ENCODE measurements at places on chromosomes 7 and 10.
A peak's percentile ranks its signal among the peaks of the same experiment; 100 is the strongest.

DNA sequence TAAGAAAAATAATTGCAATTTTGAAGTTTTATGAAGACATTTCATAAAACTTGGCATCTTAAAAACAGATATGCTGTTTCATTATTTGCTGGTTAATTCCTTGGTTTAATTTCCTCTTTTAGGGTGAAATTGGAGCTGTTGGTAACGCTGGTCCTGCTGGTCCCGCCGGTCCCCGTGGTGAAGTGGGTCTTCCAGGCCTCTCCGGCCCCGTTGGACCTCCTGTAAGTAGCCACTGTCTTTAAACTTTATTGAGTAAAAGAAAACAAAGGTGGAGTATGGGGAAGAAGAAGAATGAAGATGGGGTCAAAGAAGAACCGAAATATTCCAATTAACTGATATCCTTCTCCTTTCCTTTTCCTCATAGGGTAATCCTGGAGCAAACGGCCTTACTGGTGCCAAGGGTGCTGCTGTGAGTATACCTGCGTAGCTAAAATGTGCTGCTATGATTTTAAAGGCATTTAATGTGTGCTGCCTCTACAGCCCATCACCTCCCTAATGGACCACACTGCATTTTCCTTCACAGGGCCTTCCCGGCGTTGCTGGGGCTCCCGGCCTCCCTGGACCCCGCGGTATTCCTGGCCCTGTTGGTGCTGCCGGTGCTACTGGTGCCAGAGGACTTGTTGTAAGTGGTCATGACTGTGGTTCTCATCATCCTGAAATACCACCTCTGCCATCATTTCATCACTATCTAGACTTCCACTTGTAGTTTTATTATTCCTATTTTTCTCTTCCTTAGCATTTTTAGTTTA, 14.7 kb downstream of the COL1A2 start:
- no peak for DNase-seq

DNA sequence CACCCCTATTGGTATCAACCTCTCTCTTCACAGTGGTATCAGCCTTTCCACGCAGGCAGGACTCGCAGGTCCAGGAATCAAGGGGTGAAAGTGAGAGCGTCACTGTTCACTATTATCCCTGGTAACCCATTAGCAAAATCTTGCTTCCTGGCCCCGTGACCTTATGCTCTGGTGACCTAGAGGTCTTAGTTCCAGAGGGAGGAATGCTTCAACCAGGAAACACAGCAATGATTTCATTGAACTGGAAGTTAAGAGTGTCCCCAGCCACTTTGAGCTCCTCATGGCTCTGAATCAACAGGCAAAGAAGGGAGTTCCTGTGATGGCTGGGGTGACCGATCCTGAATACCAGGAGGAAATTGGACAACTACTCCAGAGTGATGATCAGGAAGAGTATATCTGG, 90.6 kb downstream of the CUL2 start:
- no peak for DNase-seq

DNA sequence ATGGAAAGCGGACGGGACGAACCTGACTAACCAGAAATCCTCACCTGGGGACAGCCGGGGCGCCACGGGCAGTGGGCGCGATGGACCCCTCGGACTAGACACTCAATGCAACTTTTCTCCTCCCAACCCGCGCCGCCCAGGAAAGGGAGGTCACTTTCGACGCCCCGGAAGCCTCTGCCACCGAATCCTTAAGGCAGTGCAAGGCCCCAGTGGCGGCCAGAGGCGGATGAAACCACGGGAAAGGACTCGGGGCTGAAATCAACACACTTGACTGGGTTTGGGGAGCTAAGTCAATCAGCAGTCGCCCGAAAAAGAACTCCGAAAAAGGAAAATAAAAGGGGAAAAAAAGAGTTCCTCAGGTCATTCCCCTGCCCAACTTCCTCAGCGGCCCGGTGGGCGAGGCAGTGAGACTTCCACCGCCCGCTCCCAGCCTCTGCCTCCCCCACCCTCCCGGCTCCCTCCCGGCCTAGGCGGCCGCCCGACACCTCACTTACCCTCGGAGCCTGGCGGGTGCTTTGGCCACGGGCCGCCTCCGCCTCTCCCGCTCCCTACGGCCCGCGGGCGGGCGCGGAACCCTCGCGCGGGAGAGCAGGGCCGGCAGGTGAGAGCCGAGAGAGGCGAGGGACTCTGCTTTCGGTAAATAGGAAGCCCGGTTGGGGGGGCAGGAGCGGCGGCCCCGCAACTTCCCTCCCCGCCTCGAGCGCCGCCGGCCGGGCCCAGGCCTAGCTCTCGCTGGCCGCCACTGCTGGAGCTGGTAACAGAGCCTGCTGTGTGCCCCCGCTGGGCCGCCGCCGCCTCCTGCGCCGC, 518 bp downstream of the WAPL start:
- DNase-seq: peak; percentile 26

GRCh38 chr7:573269-573932, 53.8 kb upstream of the PDGFA start:
- no peak for DNase-seq

DNA sequence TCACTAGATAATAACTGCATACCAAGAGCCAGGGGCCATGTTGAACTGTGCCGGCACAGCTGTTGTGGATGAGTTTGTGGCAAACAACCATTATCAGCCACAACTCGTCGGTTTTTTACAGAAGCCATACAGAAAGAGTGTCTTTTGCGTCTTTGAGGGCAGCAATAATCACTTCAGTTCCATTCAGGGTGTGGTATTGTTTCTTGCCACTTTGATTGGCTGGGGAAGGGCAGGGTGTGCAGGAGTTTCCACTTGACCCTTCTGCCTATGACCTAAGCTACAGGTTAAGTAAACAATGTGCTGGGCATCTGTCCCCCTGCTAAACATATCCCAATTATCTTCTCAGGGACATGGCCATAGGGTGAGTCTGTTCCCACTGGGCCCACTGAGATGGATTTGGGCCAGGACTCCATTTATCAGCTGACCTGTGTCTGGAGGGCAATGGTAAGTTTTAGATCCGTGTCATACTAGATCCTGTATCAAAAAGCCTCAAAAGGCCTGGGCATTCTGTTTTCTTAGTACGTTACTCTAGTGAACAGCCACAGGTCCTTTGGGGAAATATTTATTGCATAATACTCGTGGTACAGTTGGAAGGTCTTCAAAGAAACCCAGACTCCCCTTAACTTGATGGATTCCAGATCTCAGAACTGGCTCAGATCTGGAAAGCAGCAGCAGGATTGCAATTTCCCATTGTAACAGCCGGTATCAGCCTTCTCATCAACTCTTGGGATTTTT, 15.9 kb downstream of the ZNF3 start:
- DNase-seq: no peak

GRCh38 chr10:34716234-34716633, 98.9 kb downstream of the PARD3 start:
- no peak for DNase-seq

- DNase-seq: no peak
These were observed 90.9 kb upstream of the PIP4K2A start for GRCh38 chr10:22805304-22805703.

DNA sequence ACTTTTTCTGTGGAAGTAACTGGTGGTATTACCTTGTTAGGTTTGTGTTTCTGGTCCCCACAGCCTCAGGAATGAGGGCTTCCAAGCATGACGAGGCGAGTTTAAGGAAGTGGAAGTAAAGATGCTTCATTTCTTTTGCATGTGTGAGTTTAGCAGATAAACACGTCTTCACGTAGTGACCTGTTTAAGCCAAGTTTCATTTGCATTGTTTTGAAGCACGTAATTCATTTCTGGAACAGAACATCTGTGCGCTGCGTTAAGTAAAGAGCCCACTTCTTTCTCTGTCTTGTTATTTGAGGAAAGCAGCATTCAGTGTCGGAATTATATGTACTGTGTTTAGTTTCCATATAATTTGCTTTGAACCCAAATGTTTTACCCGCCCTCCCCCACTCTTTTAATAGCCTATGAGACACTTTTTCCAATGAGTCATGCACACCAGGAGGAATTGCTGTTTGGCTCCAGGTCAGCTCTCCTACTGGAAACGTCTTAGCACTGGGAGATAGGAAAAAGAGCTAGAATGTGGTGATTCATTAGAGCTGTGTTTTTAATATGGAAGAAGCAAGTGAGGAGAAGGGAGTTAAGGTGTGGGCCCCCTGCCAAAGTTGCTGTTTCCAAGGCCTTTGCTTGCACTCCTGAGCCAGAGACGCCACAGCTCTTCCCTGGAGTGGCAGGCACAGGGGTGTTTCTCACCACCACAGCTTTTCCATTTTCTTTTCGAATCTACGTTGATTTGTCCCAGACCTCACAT, 36.7 kb downstream of the BTBD16 start:
- DNase-seq: no peak

DNA sequence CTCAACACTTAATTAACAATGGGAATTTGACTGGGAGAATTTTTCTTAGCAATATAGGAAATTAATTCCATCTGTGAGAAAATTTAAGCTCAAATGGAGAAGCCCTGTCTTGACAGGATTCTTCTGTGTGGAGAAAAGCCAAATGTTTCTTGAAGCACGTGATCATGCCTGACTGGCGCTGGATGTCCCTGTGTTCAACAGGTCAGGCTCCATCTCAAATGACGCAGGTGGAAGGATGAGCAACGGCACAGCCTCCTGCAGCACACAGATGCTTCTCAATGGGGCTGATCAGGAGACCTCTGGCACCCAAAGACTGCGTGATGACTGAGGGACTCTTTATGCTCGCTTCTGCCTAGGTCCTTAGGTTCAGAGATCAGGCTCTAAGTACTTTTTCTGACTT, 143.8 kb downstream of the RSU1 start:
- no peak for DNase-seq

DNA sequence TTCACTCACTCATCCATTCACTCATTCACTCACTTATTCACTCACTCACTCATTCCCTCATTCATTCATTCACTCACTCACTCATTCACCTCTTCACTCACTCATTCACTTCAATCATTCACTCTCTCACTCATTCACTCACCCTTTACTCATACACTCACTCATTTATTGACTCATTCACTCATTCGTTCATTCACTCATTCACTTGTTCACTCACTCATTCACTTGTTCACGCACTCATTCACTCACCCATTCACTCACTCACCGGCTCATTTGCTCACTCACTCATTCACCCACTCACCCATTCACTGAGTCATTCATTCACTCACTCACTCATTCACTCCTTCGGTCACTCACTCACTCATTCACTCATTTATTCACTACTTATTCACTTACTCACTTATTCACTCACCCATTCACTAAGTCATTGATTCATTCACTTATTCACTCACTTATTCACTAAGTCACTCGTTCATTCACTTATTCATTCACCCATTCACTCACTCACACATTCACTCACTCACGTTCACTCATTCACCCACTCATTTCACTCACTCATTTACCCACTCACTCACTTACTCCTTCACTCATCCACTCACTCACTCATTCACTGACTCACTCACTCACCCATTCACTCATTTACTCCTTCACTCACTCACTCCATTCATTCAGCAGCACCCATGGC, 4.7 kb upstream of the PFKP start:
- no peak for DNase-seq

DNA sequence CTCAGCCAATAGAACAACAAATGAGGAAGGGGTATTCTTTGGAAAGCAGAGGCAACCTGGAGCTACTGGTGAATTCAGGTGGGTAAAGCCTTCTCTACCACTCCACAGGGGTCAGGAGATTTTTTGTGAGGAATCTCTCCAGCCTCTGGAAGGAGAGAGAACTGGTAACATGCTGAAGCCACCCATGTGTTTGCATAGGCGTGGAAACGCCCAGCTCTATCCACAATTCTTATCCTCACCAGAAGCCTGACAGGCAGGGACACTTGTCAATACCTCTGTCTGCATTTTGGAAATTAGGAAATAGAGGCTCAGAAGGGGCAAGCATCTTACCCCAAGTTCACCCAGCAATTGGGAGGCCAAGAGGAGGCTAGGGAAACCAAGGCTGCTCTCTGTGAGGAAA, 133.7 kb downstream of the FGFR2 start:
- DNase-seq: no peak

GRCh38 chr7:28921822-28922221, 36.3 kb downstream of the TRIL start:
- DNase-seq: peak; percentile 14

DNA sequence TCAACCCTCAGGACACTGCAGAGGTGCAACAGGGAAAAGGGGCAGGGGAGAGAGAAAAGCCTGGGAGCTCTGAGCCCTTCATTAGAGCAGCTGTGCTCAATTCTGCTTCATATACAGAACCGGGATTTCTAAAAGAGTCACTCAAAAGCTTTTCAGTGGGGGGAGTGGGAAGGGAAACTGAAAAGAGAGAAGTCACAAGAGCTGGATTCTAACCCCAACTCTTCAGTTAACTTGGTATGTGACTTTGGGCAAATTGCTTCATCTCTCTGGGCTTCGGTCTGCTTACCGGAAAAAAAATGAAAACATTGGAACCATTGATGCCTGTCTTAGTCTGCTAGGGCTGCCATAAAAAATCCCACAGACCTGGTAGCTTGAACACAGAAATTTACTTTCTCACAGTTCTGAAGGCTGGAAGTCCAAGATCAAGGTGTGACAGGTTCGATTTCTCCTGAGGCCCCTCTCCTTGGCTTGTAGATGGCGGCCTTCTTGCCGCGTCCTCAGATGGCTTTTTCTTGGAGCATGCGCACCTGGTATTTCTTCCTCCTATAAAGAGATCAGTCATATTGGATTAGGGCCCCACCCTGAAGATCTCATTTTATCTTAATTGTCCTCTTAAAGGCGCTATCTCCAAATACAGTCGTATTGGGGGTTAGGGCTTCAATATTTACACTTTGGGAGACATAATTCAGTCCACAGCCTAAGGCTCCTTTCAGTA, 118.3 kb upstream of the KMT2E start:
- DNase-seq: no peak

DNA sequence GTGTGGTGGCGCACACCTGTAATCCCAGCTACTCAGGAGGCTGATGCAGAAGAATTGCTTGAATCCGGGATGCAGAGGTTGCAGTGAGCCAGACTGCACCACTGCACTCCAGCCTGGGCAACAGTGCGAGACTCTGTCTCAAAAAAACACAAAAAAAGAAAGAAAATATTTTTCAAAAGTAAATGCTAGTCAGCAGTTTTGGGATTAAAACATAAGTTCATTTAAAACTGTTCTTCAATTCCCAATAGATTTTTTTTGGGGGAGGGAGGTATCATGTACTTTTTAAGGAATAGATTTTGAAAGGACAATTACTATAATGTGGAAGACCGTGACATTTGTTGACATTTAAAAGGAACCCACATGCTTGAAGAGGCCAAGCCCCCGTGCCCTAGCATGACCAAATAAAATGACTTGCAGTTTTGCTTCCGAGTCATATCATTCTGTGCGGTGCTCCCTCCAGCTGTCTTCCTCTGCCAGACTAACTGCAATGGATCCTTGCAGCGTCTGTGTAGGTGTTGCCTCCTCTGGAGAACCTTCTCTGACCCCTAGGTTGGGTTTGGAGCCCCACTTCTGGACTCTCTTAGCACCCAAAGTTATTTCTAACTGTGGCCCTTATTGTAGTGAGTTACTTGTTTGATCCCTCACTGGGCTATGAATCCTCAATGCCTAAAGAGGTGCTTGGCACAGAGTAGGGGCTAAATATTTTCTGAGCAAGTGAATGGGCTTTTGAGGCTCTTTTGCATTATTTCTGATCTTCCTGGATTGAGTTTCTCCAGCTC, 17.4 kb upstream of the HPS1 start:
- no peak for DNase-seq

Data from activated naive CD4-positive, alpha-beta T cell treated with anti-CD3 and anti-CD28 coated beads, Interleukin-2, amount 50 U/mL, for 16 hours (primary cell).